PC-9 (cell line): ENCODE measurements at places on chromosomes 4 and X. TPM values are rescaled to one million over a fixed set of nuclear protein-coding genes. Genes with fewer than 3 reads are reported as not detected.

DCAF8L2 gene
- total RNA-seq: 5.6 and 7.7 TPM in 2 replicates

HDAC8 gene
- 52.8 and 61.3 TPM in 2 replicates for total RNA-seq

STATH gene
- total RNA-seq: not detected in 2 replicates

DNA sequence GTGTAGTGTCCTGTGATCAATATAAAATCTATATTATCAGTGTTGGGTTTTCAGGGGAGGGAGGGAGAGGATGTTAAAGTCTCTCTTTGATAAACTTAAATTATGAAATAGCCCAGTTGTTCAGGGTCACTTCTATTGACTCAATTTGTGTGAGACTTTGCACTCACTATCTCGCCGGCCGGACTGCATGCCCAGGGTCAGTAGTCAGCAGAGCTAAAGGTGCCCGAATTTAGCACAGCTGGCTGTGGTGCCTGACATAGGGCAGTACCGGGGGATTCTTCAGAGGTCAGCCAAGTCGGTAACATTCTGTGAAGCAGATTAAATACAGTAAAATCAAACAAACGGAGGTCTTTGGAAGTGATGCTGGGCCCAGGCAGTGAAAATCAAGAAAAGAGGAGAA, 19.2 kb downstream of the GABRQ start:
- DNase-seq: no peak

DNA sequence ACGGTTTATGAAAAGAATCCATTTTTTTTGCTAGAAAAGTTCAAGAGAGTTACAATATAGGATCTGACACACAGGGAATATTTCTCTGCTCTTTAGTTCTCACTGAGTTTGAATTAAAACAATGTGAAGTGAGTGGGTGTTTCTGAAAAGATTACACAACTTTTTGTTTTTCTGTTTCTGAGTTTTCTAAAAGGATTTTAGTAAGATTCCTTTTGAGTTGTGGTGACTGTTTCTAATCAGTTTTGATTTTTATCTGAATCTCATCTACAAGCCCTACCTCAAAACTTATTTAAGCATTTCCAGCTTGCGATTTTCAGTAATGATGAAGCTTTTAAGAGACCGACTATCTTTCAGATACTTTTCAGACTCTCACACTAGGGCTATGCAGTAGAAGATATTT, 141.7 kb downstream of the GPAT3 start:
- no peak for DNase-seq
